Thymus (tissue), 14 donors: ENCODE measurements at places on chromosomes 6 and 20. TPM values are rescaled to one million over a fixed set of nuclear protein-coding genes. Genes with fewer than 3 reads are reported as not detected.

DNA sequence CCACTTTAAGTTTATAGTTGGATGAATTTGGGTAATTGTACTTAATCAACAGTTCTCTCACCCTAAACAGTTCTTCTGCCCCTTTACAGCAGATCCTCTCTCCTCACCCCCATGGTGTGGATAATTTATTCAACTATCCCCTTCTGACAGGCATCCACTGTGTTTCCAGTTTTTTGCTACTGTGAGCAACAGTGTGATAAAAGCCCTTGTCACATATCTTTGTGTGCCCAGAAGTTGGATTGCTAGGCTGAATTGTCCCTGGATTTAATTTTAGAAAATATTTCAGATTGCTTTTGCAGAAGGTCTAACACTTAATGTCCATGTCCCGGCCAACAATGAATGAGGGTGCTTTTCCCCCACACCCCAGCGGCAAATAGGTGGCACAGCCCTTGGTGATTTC, 30.5 kb upstream of the SCUBE3 start:
- no peak overlapping the region for H3K4me3 ChIP-seq
- H3K36me3 ChIP-seq, result no peaks in the 10 kb centered on the region
- H3K27me3 ChIP-seq, result peaks cover 2% of the 10 kb centered on the region
- peaks cover 5% of the 10 kb centered on the region for H3K4me1 ChIP-seq
- DNase-seq, result no peak

GRCh38 chr20:40551125-40551530, 137.9 kb downstream of the MAFB start:
- no peaks in the 10 kb centered on the region for H3K36me3 ChIP-seq
- H3K27me3 ChIP-seq, result no peaks in the 10 kb centered on the region
- H3K27ac ChIP-seq, result no peak overlapping the region
- H3K4me3 ChIP-seq, result no peak overlapping the region

- H3K27me3 ChIP-seq, result no peaks in the 10 kb centered on the region
- DNase-seq, result no peak
- H3K27ac ChIP-seq, result no peak overlapping the region
- H3K4me1 ChIP-seq, result no peaks in the 10 kb centered on the region
- H3K36me3 ChIP-seq, result no peaks in the 10 kb centered on the region
- H3K4me3 ChIP-seq, result no peak overlapping the region
Measured at GRCh38 chr6:132219901-132220300, 181.4 kb downstream of the MOXD1 start.

DNA sequence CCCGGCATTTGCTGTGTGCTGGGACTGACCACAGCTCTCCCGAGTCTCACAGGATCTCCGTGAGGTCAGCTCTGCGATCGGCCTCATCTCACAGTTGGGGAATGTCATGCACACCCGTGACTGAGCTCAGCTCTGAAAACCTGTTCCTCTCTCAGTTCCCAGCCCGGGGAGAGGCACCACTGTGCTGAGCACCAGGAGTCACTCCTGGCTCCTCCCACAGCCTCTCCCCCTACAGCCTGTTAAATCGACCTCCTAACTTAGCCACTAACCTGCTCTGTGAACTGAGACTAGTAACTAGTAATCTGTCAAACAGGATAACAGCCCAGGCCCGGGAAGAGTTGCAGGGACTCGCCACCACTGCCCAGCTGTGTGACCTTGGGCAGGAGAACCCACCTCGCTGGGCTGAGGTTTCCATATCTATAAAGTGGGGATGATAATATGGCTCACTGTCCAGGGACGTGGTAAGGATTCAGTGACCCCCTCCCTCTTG, 20.1 kb upstream of the NOL4L start:
- H3K27ac ChIP-seq, result no peak overlapping the region
- no peaks in the 10 kb centered on the region for H3K4me1 ChIP-seq
- no peak for DNase-seq
- no peaks in the 10 kb centered on the region for H3K36me3 ChIP-seq
- no peak overlapping the region for H3K4me3 ChIP-seq

- H3K36me3 ChIP-seq, result no peaks in the 10 kb centered on the region
- DNase-seq, result peak; percentile 85
- H3K4me3 ChIP-seq, result no peak overlapping the region
- H3K27me3 ChIP-seq, result no peaks in the 10 kb centered on the region
- peak overlapping the region; percentile 84 for H3K27ac ChIP-seq
Measured at GRCh38 chr6:142886431-142887170, 58.4 kb downstream of the HIVEP2 start.

Gene VIP
- 0.14 TPM for total RNA-seq
